ENCODE measurements at places on chromosomes 13 and 19.
A peak's percentile ranks its signal among the peaks of the same experiment; 100 is the strongest.

- no peak for DNase-seq
Measured at GRCh38 chr19:19642506-19643157, 825 bp downstream of the GMIP start.

- no peak for DNase-seq
Measured at GRCh38 chr19:49773663-49774350, 7.0 kb downstream of the AP2A1 start.

GRCh38 chr13:48686636-48687210, 33.0 kb downstream of the CYSLTR2 start:
- DNase-seq = no peak

- no peak for DNase-seq
Measured at GRCh38 chr13:94305934-94306333, 173.5 kb downstream of the DCT start.

- peak; percentile 45 for DNase-seq
Measured at GRCh38 chr19:53467485-53468262, at the start of gene ZNF813. Gene ZNF813, plus strand, starts transcription at chr19:53467733. Its CDS starts 16,090 bp downstream, at chr19:53483823.

DNA sequence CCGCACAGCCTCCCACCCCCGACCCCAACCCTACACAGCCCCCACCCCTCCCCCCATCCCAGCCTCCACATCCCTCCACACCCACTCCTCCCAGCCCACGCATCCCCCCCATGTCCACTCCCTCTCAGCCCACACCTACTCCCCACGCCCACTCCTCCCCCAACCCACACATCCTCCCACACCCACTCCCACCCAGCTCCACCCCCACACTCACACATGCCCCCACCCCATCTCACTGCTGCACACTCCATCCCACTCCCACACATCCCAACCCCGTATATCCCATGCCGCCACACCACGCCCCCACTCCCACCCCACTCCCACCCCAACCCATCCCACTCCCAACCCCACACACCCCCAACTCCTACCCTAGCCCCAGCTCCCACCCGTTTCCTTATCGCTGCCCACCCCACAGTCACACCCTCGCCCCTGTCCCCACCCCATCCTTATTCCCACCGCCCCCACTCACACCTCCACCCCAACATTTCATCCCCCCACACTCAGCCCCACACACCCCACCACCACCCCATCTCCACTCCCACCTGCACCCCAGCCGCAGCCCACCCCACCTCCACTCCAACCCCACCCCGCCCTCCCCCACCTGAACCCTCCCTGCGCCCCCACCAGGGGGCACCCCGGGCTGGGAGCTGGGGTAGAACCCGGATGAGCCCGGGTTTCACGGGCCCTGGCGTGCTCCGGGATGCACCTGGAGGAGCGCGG, 809 bp downstream of the TDRD12 start:
- no peak for DNase-seq

- peak; percentile 12 for DNase-seq
Measured at GRCh38 chr19:55656988-55657747, 2.3 kb downstream of the U2AF2 start.

GRCh38 chr13:38905861-38906260, 84.8 kb downstream of the STOML3 start:
- DNase-seq = no peak

- DNase-seq = peak; percentile 3
Measured at GRCh38 chr13:26759249-26759906, 1.2 kb downstream of the GPR12 start.

GRCh38 chr13:89199138-89199537, 1528.0 kb downstream of the SLITRK5 start:
- DNase-seq = no peak

DNA sequence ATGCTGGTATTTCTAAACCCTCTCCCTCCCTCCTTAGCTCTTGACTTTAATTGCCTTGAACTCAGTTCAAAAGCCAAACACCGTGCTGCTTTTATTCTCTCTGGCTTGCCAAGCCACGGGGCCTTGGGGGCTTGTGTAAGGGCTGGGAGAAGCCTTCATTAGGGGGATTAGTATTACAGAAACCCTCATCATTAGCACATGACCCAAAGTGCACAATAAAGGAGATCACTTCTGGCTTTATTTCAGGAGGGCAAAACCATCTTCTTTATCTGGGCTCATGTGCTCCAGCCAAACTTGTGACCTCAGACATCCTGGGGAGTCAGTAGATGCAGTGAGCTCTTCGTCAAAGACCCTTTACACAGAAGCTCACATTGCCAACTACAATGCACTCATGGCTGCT, at the start of gene DCT:
Gene DCT, minus strand, starts transcription at position 67 of the 400 bp plus-strand sequence. CDS start 427 bp downstream, outside the sequence.
- no peak for DNase-seq

DNA sequence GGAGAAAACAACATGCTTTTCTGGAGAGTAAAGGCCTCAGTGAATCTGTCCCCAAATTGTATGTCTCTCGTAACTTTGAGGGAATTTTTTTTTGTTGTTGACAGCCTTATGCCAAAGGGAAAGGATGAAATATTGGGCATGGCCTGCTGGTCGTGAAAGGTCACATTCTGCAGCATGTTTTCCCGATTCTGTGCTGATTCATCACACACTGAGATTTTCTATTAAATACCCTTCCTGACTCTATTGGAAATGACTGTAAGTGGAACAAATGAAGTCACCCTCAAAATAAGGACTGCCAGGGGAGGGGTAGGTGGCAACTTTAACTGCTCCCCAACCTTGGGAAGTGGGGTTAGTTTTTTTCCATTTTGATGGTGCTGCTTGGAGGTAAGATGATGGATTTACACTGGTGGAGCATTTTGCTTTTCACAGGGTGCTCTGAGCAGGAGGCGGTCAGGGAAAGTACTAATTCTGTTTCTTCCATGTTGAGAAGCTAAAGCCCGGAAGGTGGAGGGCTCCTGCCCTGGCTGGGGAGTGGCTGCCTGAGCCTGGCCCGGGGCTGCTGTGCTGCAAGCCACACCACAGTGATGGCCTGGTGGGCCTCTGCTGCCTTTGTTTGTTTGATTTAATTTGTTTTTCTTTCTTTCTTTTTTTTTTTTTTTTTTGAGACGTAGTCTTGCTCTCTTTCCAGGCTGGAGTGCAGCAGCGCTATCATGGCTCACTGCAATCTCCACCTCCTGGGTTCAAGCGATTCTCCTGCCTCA, 116.8 kb upstream of the SPATA13 start:
- DNase-seq = peak; percentile 0

GRCh38 chr13:101925731-101926130, 473.3 kb downstream of the ITGBL1 start:
- DNase-seq = no peak

DNA sequence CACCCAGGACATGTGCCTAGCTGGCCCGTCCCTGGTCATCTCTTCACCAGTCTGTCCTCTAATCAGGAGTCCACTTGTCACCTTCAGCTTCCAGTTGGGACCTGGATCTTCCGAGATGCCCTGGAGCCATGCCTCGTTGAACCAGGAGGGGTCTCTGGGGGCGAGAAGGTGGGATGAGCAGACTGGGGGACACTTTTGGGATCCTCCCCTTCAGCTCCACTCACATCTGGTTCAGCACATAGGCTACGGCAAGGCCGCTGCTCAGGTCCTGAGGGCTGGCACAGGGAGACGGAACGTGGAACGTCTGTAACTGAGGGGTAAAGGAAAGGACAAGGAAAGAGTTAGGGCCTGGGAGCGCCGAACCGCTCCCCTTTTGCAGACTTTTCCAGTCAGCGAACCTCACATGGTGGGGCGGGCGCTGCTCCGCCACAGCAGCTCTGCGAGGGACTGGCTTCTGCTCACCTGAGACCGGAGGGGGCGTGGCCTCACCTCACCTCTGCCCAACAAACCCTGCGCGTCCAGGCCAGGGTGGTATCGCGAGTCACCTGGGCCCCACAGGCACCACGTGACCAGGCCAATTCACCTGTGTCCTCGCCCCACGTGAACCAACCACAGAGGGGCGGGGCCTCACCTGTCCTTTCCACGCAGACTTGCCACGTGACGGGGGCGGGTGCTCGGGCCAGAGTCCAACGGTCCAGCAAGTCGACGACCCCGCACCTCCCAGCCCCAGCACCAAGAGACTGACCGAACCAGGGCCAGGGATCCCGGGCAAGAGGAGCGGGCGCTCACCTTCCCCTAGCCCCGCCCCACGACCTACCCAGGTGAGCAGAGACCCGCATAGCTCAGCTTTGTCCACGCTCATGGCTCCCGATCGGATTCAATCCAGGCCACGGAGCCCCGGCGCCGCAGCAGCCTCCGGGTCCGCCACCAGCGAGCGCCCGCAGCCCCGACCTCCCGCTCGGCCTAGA, at the start of gene HOOK2:
Gene HOOK2, minus strand, starts transcription at position 965 of the 968 bp plus-strand sequence. Its CDS starts 103 bp downstream, at position 862.
- no peak for DNase-seq

GRCh38 chr13:95509521-95510310, 42.8 kb upstream of the CLDN10 start:
- DNase-seq = peak; percentile 26

DNA sequence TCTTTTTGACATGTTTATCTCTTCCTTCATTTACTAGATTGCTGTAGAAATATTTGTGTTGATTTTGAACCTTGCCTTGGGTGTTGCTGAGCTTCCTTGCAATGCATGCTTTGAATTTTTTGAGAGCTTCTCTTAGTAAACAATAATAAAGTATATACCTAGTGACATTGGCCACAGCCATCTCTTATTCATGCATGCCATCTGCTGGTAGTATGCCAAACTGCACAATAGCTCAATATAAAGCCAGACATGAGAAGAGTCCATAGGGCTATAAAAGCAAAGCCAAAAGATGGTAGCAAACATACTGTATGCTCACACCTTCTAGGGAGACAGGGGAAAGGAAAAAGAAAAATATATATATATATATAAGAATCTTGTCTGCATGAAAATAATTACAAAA, 18.9 kb upstream of the ZSCAN5A start:
- DNase-seq = peak; percentile 29

DNA sequence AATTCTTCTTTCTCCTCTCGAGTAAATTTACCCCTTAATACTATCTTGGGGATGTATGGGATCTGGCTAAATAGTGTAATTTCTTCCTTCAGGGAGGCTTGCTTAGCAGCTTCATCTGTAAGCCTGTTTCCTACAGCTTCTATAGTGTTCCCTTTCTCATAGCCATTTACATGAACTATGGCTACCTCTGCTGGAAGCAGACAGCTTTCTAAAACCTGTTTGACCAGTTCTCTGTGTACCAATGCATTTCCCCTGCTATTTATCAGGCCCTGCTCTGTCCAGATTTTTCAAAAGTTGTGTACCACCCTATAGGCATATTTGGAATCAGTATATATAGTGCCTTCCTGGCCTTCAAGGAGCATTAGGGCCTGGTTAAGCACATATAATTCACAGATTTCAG, 113.6 kb upstream of the PCDH9 start:
- no peak for DNase-seq

DNA sequence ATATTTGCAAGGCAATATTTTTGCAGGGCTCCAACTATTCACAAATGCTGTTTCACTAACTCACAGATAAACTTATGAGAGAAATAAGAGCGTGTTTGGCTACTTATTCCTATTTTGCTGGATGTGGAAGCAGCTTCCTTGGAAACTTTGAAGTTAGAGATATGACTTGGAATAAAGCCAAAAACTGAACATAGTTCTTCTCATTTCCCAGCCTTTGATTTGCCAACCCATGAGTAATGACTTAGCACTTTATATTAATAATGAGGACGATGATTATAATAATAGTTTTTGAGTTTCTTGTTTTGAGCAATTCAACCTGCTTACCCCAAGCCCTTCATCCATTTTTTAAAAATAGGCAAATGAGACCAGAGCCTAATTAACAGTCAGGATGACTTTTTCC, 47.7 kb downstream of the SLC10A2 start:
- DNase-seq = no peak

- DNase-seq = peak; percentile 98
Measured at GRCh38 chr19:8361921-8362793, 1.8 kb upstream of the ANGPTL4 start.

- no peak for DNase-seq
Measured at GRCh38 chr19:29947871-29948270, 5.8 kb downstream of the URI1 start.

DNA sequence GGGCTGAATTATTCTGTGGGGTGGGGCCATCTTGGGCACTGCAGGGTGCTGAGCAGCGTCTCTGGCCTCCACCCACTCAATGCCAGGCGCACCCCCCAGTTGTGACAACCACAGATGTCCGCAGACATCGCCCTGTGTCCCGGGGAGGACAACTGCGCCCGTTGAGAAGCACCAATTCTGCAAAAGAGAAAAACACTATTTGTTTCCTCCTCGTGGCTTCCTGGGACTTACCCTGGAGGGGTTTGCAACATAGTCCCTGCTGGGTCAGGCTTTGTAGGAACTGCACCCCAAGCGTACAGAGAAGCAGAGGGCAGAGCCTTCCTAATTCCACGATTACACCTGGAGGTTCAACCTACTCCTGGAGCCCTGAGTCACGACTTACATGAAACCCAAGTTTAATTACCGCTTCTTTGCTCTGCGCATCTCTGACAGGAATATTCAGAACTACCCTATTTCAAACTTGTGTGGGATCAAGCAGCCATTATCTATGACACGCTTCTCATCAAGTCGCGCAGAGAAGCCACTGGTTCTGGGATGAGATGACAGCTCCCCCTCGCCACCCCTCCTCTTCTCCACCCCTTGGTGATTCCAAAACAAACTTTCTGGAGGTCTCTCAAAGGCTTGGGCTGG, 11.1 kb upstream of the SLC39A3 start:
- DNase-seq = no peak

DNA sequence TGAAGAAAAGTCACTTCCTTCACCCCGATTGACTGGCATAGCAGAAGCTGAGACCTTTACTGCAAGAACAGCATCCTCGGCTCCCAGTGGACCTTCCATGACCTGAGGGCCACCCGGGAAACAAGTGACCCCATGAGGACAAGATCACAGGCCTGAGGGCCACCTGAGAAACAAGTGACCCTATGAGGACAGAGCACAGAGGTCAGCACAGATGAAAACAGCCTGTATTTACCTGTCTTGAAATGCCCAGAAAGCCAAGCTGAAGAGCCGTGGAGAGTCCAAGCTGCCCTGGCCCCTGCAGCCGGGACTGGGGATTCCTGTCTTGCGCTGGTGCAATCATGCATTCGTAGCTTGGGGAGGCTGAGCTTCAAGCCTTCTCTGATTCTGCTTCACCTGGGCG, 114.2 kb upstream of the SPACA7 start:
- no peak for DNase-seq

GRCh38 chr13:113411216-113412023, 41.9 kb downstream of the ADPRHL1 start:
- peak; percentile 47 for DNase-seq

- DNase-seq = peak; percentile 69
Measured at GRCh38 chr19:10388957-10389356, 8.6 kb upstream of the TYK2 start.

DNA sequence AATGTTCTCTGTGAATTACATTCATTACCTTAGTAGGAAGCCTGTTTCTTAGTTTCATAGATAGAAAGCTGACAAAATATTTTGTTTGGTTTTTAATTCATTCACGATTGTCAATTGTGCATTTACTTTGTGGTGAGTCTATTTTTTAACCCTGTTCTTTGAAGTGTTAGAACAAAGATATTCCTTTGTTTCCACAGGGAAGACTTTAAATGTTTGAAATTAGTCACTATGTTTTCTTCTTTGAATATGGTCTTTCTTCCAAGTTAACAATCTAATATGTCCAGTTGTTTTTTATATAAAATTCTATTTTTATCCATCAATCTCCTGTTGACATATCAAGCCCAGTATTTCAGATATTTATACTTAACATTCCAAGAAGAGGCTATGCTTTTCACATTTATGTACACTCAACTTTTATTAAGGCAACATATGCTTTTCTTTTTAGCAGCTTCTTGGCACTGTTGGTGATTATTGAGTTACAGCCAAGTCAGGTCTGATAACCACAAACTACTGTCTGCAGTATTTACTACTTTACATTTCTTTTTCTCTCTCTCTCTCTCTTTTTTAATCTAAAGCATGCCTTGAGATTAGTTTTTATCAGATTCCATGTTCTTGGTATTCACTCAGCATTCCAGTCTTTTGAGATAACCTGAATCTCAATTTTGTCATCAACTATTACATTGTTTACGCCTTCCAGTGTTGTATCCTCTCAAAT, 812.8 kb upstream of the SLC10A2 start:
- no peak for DNase-seq

GRCh38 chr19:18233224-18233825, 7.1 kb upstream of the PDE4C start:
- peak; percentile 4 for DNase-seq

All from kidney glomerular epithelial cell (primary cell).